Cortex of kidney (tissue), 1 donor: ENCODE measurements at places on chromosomes 13 and 19.

GRCh38 chr19:20247016-20247683, 80.1 kb downstream of the ZNF486 start:
- DNase-seq: no peak

GRCh38 chr13:99926014-99926731, 45.4 kb downstream of the ZIC5 start:
- no peak for DNase-seq

GRCh38 chr13:44809190-44809589, 180.1 kb downstream of the NUFIP1 start:
- no peak for DNase-seq

- no peak for DNase-seq
Observed at GRCh38 chr13:49213539-49213938, 6.6 kb upstream of the MLNR start.

GRCh38 chr13:74987124-74987690, 494.8 kb downstream of the TBC1D4 start:
- no peak for DNase-seq

DNA sequence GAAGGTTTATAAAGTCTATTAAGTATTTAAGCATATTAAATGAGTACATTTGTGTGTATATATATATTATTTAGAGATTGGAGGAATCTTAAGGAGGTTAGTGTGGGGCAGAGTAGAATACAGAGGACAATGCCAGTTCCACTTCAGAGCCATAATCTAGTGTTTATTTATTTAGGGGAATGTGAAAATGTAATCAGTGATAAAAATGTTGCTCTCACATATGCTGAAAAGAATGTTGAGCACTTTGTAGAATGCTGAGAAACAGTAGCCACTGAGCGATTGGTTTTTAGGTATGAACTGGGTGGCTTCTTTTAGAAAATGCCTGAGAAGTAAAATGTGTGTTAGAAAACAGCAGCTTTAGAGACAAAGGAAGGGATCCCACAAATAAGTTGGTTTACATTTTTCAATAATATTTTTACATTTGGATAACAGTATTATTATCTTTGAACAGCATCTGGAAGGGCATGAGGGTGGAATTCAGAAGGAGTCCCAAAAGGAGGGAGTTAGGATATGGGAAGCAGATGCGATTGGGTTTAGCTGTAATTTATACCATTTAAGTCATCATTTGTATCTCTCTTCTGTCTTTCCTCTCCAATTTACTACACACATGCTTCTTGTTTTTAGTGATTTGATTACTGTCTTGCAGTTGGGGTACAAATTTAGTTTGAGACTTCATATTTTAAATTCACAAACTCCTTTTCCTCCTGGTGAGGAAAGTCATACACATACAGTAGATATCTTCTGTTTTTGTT, 68.6 kb downstream of the NDFIP2 start:
- DNase-seq: no peak

DNA sequence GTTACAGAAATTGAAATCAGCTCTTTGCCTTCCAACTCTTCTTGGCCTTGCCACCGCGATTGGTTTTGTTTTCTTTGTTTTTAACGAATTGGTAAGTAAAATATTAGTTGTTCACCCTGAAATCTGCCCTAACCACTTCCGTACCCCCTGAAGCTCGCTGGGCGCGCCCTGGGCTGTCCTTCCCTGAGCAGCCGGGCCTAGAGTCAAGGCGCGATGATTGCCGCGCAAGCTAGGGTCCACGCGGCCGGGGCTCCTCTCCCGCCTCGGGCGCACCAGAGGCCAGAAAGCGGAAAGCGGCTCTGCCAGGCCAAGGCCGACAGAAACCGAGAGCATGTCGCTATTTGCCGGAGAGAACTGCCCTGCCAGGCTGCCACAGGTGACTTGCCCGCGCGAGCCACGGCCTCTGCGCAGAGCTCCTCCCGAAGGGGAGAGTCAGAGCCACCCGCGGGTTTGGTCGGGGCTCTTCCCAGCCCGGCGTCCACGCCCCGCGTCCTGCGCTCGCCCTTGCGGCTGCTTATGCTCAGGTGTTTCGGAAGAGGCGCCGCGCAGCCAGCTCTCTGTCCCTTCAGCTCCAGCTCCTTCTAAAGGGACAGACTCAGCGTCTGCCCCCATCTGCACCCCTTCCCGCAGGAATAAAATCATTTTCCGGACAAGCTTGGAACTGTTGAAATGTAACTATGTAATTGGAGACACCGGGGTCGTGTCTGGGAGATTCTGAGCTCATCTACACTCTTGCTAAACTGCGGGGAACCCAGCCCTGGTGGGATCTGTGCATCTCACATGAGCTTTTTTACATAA, 6.6 kb upstream of the CDX2 start:
- no peak for DNase-seq

DNA sequence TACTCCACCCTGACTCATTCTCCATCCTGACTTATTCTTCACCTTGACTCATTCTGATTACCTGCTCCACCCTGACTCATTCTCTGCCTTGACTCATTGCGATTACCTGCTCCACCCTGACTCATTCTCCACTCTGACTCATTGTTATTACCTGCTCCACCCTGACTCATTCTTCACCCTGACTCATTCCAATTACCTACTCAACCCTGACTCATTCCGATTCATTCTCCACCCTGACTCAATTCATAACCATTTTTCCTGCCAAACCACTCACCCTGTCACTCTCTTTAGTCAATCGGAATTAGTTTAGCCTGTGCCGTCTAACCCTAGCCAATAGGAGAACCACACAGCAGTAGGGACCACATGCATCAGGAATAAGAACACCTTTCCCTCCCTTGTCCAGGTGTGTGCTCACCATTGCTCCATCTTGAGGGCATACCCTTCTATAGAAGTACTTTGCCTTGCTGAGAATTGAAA, 1227.4 kb upstream of the PCDH20 start:
- DNase-seq: no peak

DNA sequence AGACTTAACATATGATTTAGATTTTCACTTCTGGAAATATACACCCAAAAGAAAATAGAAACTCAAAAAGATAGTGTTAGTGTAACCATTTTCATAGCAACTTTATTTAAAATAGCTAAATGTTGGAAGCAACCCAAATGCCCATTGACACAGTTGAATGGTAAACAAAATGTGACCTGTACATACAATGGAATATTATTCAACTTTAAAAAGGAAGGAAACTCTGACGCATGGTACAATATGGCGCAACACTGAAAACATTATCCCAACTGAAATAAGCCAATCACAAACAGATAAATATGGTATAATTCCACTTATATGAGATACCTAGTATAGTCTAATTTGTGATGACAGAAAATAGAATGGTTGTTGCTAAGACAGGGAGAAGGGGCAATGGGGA, 1456.1 kb upstream of the MIR17HG start:
- DNase-seq: no peak

DNA sequence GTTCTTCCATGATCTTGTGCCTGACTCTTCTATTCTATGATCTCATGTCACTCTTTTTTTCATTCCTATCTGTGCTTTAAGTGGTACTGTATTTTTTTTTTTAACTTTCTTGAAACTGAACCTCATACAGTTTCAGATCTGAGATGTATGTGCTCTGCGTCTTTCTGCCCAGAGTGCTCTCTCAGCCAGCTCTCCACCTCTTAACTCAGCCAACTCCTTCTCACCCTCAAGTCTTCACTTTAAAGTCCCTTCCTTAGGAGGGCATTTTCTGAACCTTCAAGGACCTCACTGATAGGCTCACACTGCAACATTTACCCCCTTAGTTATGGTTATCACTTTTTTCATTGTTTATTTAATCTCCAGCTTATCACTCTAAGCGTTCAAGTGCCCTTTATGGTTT, 158.7 kb downstream of the IRS2 start:
- DNase-seq: no peak

DNA sequence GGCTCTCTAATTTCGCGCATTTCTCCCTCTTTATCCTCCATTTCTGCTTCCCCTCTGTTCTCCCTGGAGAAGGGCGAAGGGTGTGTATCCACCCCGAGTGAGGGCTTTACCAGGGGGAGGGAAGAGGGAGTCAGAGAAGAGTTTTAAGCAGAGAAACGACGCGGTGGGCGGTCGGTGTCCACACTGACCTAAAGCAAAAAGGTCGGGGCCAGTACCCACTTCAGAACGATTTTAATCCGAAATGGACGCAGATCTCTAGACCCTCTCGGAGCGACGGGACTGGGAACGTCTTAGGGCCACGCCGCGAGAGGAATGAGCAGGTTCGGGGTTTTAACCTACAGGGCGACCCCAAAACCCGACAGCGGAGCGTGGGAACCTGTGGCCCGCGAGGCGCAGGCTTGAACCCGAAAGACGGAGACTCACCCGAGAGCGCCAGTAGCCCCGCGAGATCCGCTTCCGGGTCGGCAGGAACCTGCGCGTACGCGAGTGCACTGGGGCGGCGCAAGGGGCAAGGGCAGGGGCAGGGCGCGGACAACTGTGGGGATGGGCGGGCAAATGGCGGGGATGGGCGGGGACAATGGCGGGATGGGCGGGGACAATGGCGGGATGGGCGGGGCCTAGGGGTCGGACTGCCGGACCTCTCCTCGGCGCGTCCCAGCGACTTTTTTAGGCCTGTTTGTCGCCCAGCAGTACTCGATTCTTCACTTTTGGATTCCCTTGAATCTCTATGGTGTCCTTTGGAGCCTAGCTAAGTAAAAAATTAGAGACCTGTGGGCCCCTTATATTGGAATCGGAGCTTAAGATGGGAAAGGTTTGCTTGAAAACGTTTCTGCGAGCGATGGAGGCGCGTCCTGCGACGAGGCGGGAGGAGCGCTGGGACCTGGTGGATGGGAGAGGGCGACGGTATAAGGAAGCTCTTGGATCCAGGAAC, at the start of gene ZNF677:
Gene ZNF677 (minus strand): TSS at position 463 of the 931 bp plus-strand sequence. CDS start 3,323 bp downstream, outside the sequence.
- no peak for DNase-seq

GRCh38 chr19:43524922-43525835, 1.8 kb downstream of the ETHE1 start:
- no peak for DNase-seq

- DNase-seq: no peak
Observed at GRCh38 chr13:40471076-40471475, 195.4 kb downstream of the FOXO1 start.
